ENCODE measurements at places on chromosomes 2 and 18.

GRCh38 chr2:82875858-82876257 is 1583.2 kb downstream of the SUCLG1 start:
- no peak for DNase-seq

GRCh38 chr2:45818591-45818990 is 167.1 kb downstream of the PRKCE start:
- no peak for DNase-seq

- no peak for DNase-seq
Observed at GRCh38 chr2:120383631-120384340, 37.9 kb downstream of the INHBB start.

DNA sequence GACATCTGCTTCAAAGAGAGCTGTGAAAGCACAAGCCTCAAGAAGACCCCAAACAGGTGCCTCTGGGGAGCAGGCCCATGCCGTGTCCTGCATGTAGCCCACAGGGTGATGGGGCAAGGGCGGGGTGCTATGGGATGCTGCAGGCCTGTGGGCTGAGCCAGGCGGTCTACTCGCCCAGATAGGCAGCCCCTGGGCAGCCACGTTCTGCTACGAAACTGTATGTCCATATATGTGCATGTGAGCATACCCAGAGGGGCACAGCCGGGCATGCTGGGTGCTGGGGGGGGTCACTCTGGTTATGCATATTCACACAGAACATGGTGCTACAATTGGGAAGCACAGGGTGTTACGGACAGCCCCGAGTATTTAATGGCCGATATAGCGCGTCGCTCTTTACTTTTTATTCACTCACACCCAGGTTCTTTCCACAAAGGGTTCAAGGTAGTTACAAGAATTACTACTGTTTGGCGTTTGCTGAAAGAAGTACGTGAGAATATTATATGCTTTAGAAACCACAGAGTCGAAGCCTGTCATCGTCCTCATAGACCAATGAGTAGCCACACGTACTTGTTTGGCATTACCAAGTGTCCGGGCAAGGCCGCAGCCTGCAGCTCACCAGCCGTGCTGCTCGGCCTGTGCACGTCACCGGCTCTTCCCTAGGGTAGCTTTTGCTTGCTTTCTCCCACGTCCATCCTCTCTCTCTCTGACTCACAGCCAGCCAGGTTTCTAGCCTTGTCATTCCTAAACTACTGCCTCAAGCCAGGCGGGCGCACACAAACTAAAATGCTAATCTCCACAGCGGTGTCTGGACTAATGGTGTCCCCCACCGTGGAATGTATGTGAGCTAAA is 14.4 kb downstream of the MTERF4 start:
- no peak for DNase-seq

- no peak for DNase-seq
Observed at GRCh38 chr18:67154979-67155378, 361.5 kb downstream of the DSEL start.
